ENCODE measurements at places on chromosomes 16 and 17.
A peak's percentile ranks its signal among the peaks of the same experiment; 100 is the strongest.

GRCh38 chr17:80168371-80168770 is 1.5 kb upstream of the CARD14 start:
- DNase-seq: no peak

DNA sequence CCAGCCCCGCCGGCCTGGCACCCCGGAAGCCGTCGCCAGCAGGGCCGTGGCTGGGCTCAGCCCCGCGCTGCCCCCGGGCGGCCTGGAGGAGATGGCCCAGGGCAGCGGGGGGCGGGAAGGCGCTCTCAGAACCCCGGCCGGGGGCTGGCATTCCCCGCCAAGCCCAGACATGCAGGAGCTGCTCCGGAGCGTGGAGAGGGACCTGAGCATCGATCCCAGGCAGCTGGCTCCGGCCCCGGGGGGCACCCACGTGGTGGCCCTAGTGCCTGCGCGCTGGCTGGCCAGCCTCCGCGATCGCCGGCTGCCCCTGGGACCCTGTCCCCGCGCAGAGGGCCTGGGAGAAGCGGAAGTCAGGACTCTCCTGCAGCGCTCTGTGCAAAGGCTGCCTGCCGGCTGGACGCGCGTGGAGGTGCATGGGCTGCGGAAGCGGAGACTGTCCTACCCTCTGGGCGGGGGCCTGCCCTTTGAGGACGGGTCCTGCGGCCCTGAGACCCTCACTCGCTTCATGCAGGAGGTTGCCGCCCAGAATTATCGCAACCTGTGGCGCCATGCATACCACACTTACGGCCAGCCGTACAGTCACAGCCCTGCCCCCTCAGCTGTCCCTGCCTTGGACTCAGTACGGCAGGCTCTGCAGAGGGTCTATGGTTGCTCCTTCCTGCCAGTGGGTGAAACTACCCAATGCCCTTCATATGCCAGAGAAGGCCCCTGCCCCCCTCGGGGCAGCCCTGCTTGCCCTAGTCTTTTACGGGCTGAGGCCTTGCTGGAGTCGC is 551 bp downstream of the WDR81 start:
- DNase-seq: no peak

DNA sequence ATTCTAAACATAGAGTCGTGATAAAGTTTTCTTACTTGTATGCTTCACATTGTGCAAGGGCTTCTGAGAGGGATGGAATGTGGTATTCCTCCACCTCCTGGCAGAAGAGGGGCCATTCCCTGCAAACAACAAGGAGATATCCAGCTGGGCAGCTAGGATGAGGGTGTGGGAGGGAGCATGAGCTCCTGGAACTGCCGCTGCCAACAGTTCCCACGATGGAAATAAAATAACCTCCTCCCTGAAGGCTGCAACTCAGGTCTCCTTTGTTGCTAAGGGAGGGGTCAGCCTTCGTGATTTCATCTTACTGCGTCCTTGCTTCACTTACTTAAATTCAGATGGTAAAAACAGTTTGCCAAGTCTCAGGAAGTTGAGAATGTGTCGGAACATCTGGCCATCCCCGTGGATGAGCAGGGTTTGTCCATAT is 15.6 kb downstream of the PLEKHG4 start:
- DNase-seq: no peak

DNA sequence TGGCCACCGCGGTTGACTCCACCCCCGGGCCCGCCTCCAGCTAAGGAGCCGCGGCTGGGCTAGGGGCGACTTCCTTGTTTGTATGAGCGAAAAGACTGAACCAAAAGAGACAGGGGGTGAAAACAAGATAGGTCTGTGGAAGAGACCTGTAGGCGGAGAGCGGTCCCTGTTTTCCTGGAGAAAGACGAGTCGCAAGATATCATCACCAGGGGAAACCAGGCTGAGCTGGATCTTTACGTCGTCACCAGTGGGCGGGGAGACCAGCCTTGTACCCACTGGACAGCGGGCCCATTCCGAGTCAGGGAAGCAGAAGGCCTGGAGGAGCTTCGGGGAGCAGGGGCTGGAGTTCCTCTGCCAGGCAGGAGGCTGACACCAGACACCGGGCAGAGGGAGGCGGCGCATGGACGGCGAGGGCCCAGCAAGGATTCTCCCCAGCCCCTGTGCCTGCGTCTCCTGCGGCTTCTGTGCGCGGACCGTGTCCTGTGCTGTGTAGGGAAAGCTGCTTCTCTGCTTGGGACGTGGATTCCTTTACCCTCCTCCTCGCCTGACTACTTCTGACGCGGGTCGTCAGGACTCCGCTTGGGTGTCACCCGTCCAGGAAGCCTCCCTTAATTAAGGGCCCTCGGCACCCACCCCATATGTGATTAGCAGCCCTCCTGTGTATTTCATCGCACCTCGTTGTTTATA is 10.3 kb upstream of the ARL4D start:
- peak; percentile 96 for DNase-seq

- DNase-seq: no peak
Observed at GRCh38 chr16:65268331-65268730, 146.5 kb upstream of the CDH11 start.

GRCh38 chr16:13948086-13948485 is 28.1 kb downstream of the ERCC4 start:
- no peak for DNase-seq

Measured in hematopoietic multipotent progenitor cell treated with erythropoietin and hydrocortisone succinate and interleukin-3 and kit ligand, for 17 days (in vitro differentiated cells).